ENCODE measurements at places on chromosomes 4 and X.

DNA sequence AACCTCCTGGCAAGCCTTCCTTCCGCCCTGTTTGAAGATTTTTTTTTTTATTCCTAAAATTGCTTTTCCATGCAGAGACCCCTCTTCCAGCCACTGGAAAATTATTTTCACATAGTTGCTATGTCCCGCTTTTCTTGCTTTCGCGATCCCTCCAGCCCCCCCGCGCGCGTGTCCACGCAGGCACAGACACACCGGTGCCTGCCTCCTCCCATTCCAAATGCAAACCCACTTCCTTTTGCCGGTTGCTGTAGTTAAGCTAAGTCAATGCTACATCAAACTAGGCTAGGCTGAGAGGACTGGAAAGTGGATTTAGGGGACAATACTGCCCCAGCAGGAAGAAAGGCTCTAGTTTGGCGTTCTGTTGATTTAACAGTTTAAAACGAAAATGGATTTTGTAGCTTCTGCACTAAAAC lies 111.0 kb downstream of the DHX15 start:
- DNase-seq, result no peak

- no peak for DNase-seq
Measured at GRCh38 chr4:182758273-182758672, 158.9 kb downstream of the DCTD start.

DNA sequence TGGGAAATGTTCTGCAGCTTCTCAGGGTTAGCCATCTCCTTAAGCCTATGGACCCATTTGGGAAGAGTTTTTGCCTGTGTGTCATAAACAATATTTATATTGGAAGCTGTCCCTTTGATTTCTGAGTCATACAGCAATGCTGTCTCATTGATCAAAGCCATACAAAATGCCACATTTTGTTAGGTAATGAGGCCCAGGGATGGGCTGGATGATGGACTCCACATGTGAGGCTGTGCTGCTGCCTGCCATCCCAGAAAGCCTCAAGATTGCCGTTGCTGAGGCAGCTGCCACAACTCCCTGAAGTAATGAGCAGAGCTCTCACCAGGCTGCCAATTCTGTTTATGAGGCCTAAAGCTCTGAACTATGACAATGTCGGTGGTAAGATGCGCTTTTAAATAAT lies 12.2 kb upstream of the GJB1 start:
- no peak for DNase-seq

GRCh38 chr4:58809948-58810347 lies 1699.8 kb upstream of the IGFBP7 start:
- DNase-seq, result no peak

DNA sequence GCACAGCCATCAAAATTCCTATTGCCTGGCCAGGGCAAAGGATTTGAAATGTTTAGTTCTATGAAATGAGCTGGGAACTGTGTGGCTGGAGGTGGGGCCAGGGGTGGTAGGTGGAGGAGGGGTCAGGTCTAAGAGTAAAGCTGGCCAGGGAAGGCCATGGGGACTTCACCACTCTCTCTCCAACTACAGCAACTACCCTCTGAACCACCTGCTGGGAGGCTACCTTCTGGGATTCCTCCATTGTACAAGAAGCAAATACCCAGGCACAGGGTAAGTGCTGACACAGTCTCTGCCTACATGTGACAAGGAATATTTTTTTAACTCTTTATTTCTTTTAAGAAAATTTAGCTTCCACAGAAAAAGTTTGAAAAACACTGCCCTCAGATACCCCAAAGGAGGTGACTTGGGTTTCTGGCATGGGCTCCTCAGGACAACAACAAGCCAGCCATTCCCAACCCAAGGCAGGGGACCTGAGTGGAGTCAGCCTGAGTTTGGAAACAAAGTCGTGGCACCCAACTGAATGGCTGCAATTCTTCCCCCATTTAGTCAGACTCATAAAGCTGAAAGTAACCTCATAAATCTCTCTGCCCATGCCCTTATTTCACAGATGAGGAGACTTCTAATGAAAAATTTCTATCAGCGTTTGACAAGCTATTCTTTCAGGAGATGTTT lies 593.8 kb upstream of the DIPK2B start:
- no peak for DNase-seq

DNA sequence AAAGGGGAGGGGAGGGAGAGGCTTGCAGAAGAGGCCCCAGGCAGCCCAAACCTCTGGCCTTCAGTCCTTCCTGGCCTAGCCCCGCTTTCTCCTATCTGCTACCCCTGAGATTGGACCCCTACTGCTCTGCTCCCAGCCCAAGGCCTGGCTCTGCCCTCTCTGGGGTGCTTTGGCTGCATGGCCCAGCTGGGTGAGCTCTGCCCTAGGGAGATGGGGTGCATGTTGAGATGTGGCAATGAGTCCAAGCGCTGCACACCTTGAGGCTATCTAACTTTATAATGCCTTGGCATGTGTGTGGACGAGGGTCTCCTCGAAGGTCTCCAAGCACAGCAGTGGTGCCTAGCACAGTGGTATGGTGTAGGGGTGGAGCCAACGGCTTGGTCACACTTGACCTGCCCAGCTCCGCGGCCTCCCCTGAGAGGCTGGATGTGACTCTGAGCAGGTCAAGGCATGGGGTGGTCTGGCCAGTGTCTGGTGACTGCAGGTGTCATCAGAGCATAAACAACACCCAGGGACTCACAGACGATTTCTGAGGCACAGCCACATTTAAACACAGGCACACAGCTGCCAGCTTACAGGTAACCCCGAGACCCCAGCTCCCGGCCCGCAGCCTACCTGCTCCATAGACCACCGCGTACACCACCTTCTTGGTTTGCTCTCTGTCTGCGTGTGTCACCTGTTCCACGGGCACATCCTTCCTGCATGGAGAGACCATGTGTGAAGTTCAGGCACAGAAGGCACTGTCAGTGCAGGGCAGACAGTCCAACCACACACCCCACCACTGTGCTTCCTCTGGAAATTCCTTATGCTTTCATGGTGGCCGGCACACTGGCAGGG lies 36.3 kb downstream of the NAT8L start:
- DNase-seq, result no peak

- DNase-seq, result no peak
Measured at GRCh38 chr4:173281406-173282255, 52.5 kb downstream of the HMGB2 start.

DNA sequence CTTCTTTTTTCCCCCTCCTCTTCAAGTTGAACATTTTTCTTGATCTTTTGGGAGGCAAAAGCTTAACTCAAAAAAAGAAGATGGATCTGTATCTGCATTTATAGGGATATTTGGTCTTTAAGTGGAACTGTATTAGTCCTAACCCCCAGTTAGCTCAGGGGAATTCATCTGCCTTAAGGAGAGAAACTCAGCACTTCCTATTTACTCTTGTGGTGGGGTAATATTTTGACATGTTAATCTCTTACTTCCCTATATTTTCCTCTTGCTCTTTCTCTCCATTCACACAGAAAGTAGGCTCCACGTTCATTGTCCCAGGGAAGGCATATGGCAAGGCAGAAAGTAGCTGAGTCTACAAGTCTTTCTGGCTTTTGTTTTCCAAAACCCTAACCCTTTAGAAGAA lies 5.3 kb downstream of the LRRC66 start:
- no peak for DNase-seq

- no peak for DNase-seq
Measured at GRCh38 chr4:59814402-59815010, 1385.6 kb upstream of the ADGRL3 start.

GRCh38 chr4:30330894-30331652 lies 389.1 kb upstream of the PCDH7 start:
- DNase-seq, result no peak

DNA sequence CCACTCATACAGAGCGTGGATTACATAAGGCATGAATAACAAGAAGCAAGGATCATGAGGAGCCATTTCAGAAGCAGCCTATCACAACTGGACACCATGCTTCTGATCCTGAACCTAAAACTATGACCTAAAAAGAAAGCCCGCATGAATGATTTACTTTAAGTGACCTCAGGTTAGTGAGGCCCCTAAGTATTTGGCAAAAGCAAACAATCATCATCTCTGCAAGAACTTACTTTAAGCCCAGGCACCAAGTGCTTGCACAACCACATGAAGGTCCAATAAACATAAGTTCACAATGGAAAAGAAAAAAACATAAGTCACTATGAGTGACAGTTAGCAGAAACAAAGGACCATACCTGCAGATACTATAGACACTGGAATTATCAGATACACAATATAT lies 7.9 kb upstream of the MBTPS2 start:
- no peak for DNase-seq

GRCh38 chrX:38959736-38960135 lies 158.5 kb downstream of the MID1IP1 start:
- DNase-seq, result no peak

DNA sequence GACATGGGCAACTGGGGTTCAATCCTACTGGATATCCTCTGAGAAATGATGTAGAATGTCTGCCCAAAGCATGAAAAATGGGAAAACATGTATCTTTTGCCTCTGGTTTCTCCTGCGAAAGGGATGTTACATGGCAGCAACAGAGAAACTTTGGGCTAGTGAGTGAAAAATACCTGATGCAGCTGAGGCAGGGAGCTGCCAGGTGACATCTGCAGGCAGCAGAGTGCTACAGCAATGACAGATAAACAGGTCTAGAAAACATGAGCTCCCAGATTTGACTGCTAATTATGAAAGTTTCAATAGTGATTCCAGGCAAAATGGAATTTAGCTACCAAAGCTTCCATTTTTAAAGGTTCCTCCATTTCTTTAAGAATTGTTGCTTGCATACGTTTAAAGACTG lies 4.8 kb upstream of the CXCL1 start:
- DNase-seq, result no peak

GRCh38 chr4:8005814-8006215 lies 66.2 kb upstream of the AFAP1 start:
- no peak for DNase-seq

GRCh38 chr4:141158219-141158618 lies 24.9 kb upstream of the RNF150 start:
- DNase-seq, result no peak

- DNase-seq, result no peak
Measured at GRCh38 chrX:11589641-11590040, 76.1 kb downstream of the ARHGAP6 start.

DNA sequence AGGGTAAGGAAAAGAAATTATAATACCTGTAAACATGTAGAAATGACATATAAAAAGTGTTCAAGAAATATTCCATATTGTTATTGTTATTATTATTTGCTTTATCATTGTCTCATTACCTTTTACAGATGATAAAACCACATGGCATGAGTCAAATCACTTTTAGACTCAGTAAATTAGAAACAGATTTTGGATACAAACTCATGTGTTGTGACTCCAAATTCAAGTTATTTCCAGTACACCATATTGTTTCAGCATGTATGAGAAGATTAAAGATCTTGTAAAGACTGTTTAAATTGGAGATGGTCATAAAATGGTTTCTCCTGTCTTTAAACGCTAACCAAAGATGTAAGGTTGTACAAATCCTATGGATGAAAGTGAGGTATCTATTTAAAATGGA lies 18.1 kb downstream of the PPP1R2C start:
- no peak for DNase-seq

DNA sequence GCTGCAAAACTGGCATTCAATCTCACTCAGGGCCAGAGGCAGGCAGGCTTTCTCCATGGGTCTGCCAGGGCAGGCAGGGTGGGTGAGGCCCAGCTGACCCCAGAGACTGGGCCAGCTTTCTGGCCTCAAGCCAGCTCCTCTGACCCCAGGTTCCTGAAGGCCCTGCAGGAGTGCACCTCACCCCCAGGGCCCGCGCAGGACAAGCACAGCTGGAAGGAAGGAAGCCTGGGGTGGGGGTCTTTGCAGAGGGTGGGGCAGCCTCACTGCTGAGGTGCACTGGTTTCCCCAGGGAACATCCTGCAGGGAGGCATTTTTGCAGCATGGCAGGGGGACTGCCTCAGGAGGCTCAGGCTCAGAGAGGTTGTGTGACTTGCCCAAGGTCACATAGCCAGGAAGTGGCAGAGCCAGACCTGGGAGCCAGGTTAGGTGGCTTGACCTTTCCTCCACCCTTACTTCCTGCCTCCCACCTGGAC lies 31.5 kb upstream of the AFAP1 start:
- DNase-seq, result no peak

DNA sequence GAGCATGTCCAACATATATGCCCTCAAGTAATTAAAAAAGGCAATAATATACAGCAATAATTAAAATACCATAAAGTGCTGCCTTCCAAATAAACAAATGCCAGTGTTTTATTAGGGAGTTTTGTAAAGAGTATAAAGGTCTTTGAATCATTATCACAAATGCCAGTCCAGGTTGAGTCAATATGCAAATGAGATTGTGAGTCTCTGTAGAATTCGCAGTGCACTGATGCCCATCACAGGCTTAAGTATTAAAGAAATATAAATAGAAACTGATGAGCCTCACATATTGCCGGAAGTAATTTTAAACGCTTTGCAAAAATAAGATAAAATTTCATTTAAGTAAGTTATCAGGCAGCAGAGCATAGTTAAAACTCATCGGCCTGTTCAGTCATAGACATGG lies 205.0 kb upstream of the TECRL start:
- DNase-seq, result no peak

GRCh38 chr4:12712648-12713339 lies 771.3 kb downstream of the RAB28 start:
- no peak for DNase-seq

- no peak for DNase-seq
Measured at GRCh38 chrX:12700745-12701144, 90.5 kb upstream of the PRPS2 start.

DNA sequence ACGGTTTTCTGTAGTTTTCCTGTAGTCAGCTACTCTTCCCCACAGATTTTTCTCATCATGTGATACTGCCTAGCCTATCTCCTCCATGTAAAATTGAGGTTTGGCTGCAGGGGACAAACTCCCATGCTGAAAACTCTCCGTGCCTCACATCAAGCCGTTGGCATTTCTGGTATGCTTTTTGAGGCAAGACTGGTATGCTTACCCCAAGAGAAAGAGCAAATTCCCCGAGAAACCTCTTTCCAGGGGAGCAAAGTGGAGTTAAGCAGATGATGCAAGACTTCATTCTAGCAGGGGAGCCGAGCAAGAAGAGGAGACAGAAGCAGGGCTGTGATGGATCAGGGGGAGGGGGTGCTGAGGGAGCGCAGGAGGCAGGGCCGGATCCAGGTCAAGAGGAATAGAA lies 4.8 kb downstream of the SOWAHD start:
- no peak for DNase-seq

DNA sequence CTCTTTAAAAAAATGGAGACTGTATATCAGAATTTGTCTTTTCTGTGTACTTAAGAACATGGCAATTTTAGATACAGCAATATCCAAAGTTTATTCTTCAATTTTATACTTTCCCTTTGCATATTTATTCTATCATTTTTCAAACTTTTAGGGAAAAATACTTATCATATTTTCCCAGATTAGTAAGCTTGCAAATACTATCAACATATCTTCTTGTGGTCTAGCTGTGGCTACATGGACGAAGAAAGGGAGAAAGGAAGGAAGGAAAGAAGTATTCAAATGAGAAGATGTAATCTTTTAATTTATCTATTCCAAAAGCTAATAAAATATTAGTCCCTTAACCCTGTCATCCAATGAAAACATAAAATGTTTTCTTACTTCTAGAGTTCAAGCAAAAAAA lies 797.8 kb upstream of the GALNTL6 start:
- no peak for DNase-seq

- no peak for DNase-seq
Measured at GRCh38 chrX:103524747-103525146, 5.5 kb upstream of the RAB40A start.

- no peak for DNase-seq
Measured at GRCh38 chrX:20796450-20796849, 529.7 kb upstream of the RPS6KA3 start.

Data from activated CD4-positive, alpha-beta T cell treated with anti-CD3 and anti-CD28 coated beads, Interleukin-2, amount 50 U/mL, for 1 hour (primary cell).